Astrocyte (in vitro differentiated cells and primary cell): ENCODE measurements at places on chromosomes 4 and X. TPM values are rescaled to one million over a fixed set of nuclear protein-coding genes. Genes with fewer than 3 reads are reported as not detected.

- DNase-seq = no peak
These were observed 56.1 kb downstream of the INTS12 start for GRCh38 chr4:105652286-105652888.

- DNase-seq = no peak
These were observed 7.9 kb upstream of the ADAM29 start for GRCh38 chr4:174910271-174910670.

DNA sequence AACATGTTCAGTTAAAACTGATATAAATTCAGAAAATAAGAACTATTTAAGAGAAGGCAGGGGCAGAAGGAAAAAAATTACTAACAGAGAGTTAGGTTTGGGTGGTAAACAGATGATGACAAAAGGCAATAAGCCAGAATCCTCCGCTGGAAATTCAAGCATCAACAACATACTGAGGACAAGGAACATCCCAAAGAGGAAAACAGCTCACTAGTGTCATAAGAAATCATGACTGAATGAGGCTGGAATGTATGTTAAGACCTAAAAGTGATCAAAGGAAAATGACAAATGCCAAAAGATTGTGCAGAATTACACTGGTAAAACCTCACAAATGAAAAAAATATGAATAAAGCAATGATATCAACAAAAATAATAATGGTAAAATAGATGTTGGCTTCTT is 88.4 kb downstream of the WDFY3 start:
- DNase-seq = peak; percentile 86

DNA sequence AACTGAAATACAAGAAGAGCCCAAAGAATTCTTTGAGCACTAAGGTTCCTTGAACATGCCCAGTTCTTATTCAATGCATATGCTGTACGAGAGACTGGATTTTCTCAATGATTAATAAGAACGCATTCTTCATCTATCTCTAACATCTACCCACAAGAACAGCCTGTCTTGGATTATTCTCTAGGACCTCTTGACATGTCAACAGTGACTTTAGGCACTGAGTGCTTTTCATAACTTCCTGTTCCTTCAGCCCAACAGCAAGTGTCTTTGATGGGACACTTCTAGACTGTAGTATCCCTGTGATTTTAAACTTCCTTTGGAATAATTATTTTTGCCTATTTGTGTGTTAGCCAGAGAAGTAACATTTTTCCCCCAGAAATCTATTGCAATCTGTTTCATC is 69.3 kb downstream of the OPHN1 start:
- DNase-seq = no peak

DNA sequence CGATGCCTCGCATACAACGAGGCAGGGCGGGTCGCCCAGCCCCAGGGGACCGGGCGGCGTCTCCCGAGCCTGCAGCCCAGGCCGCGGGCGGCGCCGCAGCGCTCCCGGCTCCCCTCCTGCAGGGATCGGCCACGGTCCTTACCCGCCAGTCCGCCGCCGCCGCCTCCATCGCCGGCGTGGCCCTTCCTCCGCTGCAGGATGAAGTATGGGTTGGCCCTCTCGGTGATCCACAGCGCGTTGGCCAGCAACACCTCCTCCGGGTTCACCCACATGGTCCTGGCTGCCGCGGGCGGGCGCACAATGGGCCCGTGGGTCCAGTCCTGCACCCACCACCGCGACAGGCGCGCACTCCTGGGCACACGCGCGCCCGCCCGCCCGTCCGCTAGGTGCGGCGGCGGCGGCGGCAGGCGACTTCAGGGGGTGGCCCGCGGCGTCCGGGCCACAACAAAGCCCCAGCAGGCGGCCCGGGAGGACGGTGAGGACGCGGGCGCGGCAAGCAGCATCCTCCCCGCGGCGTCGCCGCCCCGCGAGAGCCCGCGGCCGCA is 339 bp downstream of the TBC1D9 start:
- DNase-seq = peak; percentile 48

- DNase-seq = peak; percentile 19
These were observed 17.3 kb upstream of the SEL1L3 start for GRCh38 chr4:25879991-25880651.

GRCh38 chr4:56681853-56682525 is 893 bp upstream of the HOPX start:
- no peak for DNase-seq

DNA sequence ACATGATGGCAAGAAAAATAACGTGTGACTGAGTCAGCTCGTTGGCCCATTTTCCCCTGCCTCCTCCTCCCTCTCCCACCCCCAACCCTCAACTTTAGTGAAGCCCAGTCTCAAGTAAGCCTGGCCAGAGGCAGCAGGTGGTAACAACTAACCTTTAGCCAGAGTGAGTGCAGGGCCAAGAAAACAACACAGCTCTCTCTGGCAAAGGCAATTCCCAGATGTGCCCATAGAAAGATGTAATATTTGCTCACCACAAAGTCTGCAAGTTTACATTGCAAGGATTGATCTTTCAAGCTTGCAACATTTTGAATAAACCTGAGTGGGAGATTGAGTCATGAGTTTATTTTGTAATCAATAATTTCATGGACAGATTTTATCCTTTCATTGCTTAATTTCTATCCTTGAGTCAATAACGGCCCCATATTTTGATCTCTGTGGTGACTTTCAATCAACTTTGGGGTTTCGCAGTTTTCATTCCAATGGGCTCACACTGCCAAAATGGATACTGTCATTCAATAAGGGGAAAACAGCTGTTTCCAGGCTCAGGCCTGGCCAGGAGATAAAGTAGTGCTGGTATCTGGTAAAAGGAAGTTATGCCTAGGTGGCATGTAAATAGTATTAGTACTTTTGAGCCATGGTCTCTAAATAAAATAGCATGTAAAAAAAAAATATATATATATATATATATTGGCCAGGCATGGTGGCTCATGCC is 130.7 kb upstream of the TMEM164 start:
- peak; percentile 51 for DNase-seq

GRCh38 chr4:12084690-12085089 is 656.0 kb upstream of the HS3ST1 start:
- no peak for DNase-seq

GRCh38 chr4:128684016-128684415 is 125.5 kb upstream of the JADE1 start:
- no peak for DNase-seq

GRCh38 chr4:164955107-164955805 is 22.2 kb downstream of the TRIM61 start:
- DNase-seq = no peak

DNA sequence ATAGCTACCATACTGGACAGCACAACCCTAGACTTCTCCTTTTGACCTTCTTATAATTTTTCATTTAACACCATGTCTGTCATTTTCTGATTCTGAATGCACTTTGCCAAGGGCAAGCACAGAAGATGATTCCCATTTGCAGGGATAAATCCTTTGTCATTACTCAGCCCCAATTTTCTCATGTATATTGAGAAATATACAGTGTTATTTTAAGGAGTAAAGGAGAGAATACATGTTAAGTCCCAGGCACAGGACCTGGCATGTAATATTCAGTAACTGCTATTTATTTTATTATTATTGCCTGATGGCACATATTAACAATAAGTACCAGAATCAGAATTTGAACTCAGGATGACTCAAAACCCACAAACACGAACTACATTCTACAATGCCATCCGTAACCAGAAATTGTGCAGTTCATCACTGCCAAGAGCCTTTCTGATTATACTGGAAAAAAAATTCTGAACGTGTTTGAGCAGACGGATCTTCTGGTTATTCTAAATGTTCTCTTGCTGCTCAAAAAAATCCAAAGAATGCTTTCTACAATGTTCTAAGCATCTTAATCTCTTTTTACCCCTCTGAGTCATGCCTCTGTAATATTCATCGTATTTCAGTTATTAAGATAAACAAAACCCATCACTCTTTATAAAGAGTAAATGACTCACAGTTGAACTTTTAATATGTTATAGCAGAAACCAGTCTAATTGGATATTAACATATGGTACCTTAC is 170.0 kb downstream of the MID1 start:
- DNase-seq = peak; percentile 86

DNA sequence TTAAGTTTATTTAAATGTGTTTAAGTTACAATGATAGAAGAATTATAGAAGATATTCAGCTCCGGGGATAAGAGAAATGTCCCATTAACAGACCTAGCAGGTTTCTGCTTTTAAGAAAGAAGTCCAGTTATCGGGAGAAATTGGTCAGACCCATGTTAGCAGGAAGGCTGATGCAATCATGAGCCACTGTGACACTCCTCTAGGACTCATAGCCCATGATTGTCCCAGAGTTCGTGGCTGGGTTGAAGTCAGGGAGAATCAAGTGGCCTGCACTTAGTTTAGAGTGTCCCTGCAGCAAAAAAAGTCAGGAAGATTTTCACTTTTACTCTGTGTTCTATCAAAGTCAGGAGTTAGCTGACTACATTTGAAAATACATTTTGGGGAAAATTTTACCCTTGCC is 72.0 kb downstream of the TMEM144 start:
- DNase-seq = no peak

GRCh38 chrX:26918631-26919030 is 544.5 kb downstream of the PPP4R3C start:
- no peak for DNase-seq

- DNase-seq = no peak
These were observed 222.3 kb downstream of the FAM47A start for GRCh38 chrX:33909836-33910235.

DNA sequence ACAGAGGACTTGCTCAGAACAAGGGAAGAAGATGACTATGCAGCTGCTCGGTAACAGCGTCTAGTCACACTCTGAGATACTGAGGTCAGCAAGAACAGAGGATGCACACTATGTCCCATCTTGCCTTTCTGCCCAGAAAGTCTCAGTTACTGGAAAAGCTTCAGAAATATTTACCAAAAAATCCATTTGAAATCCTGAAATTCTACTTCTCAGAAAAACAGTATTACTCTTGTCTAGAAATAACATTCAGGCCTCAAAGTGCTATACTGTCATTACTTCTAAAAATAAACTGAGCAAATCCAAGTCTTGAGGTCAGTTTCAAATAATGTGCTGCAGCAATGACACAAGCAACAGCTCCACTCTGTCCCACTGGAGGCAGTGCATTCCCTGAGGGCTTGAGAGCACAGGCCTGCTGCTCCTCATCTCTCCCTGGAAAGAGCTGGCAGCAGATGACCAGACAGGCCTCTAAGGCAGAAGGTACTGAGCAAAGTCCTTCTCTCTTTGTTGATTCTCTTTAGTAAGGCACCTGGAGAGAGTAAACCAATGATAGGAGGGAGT is 76.9 kb downstream of the CAMK2D start:
- DNase-seq = peak; percentile 67

- DNase-seq = no peak
These were observed 62.7 kb downstream of the DCTD start for GRCh38 chr4:182854466-182854865.

GRCh38 chrX:31225819-31226218 is 154.0 kb upstream of the FTHL17 start:
- no peak for DNase-seq

GRCh38 chr4:73620115-73620792 is at the start of gene RASSF6:
Gene RASSF6 (minus strand): TSS chr4:73620436. CDS start chr4:73611795, 8,641 bp downstream.
- DNase-seq = peak; percentile 5

The VCX3A gene
- total RNA-seq = not detected in 2 replicates

The DCX gene
- total RNA-seq = 0.53 and 2.4 TPM in 2 replicates

The ZNF141 gene
- 8.4 and 10.3 TPM in 2 replicates for total RNA-seq

The TMPRSS11F gene
- total RNA-seq = 0.27 TPM in 1 of 2 replicates, not detected in the other

The PABPC1L2B gene
- total RNA-seq = 0.14 TPM in 1 of 2 replicates, not detected in the other

The FOXR2 gene
- total RNA-seq = not detected in 2 replicates
